ENCODE measurements at places on chromosomes 4 and X. TPM values are rescaled to one million over a fixed set of nuclear protein-coding genes. Genes with fewer than 3 reads are reported as not detected.

Gene GPRASP1
- 8.9 TPM for total RNA-seq

Gene CSAG2
- not detected for total RNA-seq

Gene SH3D19
- total RNA-seq: 20.4 TPM

Gene UCP1
- 1.0 TPM for total RNA-seq

Gene SNCA
- total RNA-seq: 83.0 TPM
